ENCODE measurements at places on chromosomes 2 and 18. TPM values are rescaled to one million over a fixed set of nuclear protein-coding genes. Genes with fewer than 3 reads are reported as not detected.

- H3K27ac ChIP-seq, result no peak overlapping the region
- no peak overlapping the region for H3K4me3 ChIP-seq
- H3K4me1 ChIP-seq, result peaks cover 6% of the 10 kb centered on the region
- H3K36me3 ChIP-seq, result no peaks in the 10 kb centered on the region
These were observed 31.2 kb downstream of the KIF3C start for GRCh38 chr2:25951071-25951547.

GRCh38 chr2:238921681-238922319, 73.9 kb downstream of the TWIST2 start:
- H3K4me1 ChIP-seq, result no peaks in the 10 kb centered on the region
- H3K36me3 ChIP-seq, result no peaks in the 10 kb centered on the region
- no peak overlapping the region for H3K4me3 ChIP-seq
- H3K27ac ChIP-seq, result no peak overlapping the region
- no peaks in the 10 kb centered on the region for H3K27me3 ChIP-seq

DNA sequence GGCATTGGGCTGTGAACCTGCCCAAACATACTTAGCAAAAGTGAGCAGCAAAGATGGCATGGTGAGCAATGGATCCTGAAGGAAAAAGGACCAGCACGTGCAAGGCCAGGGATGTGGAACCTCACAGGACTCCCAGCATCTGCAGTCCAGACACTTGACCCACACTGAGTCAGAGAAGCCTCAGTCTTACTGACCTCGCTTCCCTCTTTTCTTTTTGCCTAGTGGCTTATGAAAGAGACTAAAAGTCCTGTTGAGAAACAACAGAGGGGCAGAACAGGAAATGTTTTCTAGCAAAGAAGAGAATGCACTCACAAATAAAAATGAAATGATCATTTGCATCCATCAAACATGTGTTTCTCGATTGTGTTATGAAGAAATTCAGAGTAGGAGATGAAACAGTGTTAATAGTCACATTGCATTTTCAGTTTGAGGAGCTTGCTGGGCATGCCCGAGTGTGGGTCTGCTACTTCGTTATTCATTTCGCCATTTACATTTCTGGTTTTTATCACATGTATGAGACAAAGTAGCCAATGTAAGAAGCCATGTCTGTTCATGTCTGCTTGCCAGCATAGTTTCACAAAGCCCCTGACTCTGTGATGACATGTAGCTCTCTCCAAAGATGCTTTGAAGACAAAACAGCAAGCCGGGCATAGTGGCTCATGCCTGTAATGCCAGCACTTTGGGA, 118.4 kb downstream of the INO80D start:
- peaks cover 34% of the 10 kb centered on the region for H3K27me3 ChIP-seq

GRCh38 chr2:109001201-109001600, 12.2 kb upstream of the EDAR start:
- DNase-seq, result no peak
- no peaks in the 10 kb centered on the region for H3K27me3 ChIP-seq
- no peaks in the 10 kb centered on the region for H3K36me3 ChIP-seq
- H3K27ac ChIP-seq, result no peak overlapping the region
- no peak overlapping the region for H3K4me3 ChIP-seq
- no peaks in the 10 kb centered on the region for H3K4me1 ChIP-seq

- no peak overlapping the region for H3K27ac ChIP-seq
- H3K36me3 ChIP-seq, result no peaks in the 10 kb centered on the region
- no peak overlapping the region for H3K4me3 ChIP-seq
- peaks cover 31% of the 10 kb centered on the region for H3K4me1 ChIP-seq
- peaks cover 17% of the 10 kb centered on the region for H3K27me3 ChIP-seq
These were observed 26.2 kb downstream of the KLF7 start for GRCh38 chr2:207139552-207139951.

DNA sequence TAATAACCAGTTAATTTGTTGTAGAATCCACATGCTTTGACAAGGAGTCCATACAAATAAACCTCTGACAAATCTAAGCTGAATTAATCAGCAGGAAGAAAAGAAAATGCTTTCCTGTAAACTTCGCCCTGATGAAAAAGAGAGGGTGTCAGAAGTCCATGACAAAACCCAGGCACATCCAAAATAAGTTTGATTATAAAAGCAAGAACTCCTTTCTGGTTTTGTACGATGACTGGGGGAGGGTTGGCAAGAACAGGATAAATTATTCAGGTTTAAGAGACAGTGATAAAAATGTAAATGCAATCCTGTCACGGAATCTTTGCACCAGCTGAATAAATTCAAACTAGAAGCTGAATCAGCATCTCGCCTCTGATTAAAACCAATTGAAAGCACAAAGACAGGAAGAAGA, 469.2 kb upstream of the TNP1 start:
- H3K36me3 ChIP-seq, result no peaks in the 10 kb centered on the region
- H3K4me3 ChIP-seq, result no peak overlapping the region
- no peaks in the 10 kb centered on the region for H3K4me1 ChIP-seq

DNA sequence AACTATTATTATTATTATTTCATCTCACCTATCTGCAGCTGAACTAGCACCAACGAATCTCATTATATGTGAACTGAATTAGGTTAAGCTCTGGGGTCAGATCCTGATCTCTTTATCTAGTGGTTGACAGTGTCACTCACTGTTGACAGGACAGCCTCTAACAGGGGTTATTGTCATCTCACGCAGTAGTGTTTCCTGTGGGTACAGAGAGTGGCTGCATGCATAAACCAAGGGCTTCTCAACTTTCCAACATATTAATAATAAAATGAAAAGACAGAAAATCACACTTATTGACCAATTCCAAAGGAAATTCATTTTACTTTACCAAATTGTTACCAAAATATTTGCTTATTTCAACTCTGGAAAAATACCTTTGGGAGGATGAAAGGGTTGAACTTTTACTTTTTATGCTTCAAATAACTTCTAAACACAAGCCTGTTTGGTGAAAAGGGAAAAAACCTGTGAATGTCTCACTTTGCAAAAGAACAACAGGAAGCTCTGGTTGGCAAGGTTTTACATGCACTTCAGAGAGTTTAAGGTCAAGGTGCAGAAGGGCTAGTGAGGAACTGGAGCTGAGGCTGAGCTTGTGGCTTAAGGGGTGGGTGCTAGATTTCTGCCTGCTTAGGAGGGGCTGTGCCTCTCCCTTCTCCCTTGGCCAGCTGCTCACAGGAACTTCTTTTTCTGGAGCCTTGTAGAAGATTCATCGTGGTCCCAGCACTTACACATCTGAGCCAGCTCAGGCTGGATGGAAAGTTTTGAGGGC, 72.6 kb downstream of the CTAGE1 start:
- H3K27me3 ChIP-seq, result peaks cover 36% of the 10 kb centered on the region
- no peak overlapping the region for H3K4me3 ChIP-seq

DNA sequence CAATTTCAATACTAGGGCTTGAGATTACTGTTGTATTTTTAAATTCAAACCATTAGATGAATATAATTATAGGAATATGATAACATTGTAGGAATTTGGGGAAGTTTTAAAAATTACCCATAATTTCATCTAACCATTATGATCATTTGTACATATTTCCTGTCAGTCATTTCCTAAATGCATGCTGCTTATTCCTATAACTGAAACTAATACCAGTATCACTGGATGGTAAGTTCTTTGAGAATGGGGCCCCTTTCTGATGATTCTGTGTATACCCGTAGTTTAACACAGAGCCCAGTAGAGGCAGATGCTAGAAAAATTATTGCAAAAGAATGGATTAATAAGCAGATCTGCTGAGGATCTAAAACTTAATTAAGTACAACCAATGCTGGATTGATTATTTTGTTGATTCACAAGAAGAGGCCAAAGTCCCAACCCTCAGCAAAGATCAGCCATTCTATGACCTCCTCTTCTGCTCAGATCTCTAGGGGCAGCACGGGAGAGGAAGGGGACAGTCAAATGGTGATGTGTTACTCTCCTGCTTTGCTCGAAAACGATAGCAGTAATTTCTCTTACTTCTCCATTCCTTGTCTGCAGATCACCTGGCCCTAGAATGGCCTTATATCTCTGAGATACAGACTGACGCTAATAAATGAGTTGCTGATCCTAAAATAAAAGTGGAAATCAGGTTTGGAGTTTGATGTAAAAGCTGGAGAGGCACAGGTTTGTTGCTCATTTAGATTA, 69.5 kb upstream of the PELI1 start:
- peak overlapping the region; percentile 99 for H3K27ac ChIP-seq
- peaks cover 16% of the 10 kb centered on the region for H3K36me3 ChIP-seq
- peak; percentile 53 for DNase-seq

GRCh38 chr2:83221258-83221657, 1237.8 kb downstream of the SUCLG1 start:
- no peaks in the 10 kb centered on the region for H3K4me1 ChIP-seq
- H3K27ac ChIP-seq, result no peak overlapping the region
- H3K27me3 ChIP-seq, result no peaks in the 10 kb centered on the region
- H3K4me3 ChIP-seq, result no peak overlapping the region
- DNase-seq, result no peak

DNA sequence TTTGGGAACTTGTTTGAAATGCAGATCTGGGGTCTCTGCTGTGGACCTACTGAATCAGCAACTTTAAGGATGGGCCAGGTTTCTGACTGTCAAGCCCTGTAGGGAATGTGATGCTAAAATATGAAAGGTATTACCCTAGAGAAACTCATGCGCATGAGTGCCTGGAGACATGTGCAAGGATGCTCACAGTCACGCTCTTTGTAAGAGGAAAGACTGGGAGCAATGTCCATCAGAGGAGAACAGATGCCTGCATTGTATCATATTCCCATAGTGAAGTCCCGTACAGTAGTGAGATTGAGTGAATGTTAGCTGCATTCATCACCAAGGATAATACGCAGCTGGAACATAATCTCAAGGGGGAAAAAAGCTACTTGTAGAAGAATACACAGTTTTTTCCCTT, 14.1 kb downstream of the ZNF407 start:
- no peak for DNase-seq
- H3K4me3 ChIP-seq, result no peak overlapping the region
- no peak overlapping the region for H3K27ac ChIP-seq
- peaks cover 10% of the 10 kb centered on the region for H3K4me1 ChIP-seq
- H3K27me3 ChIP-seq, result no peaks in the 10 kb centered on the region
- peaks cover 1% of the 10 kb centered on the region for H3K36me3 ChIP-seq

- no peaks in the 10 kb centered on the region for H3K36me3 ChIP-seq
- no peak overlapping the region for H3K27ac ChIP-seq
These were observed 75.0 kb downstream of the OSBPL1A start for GRCh38 chr18:24322584-24323136.

DNA sequence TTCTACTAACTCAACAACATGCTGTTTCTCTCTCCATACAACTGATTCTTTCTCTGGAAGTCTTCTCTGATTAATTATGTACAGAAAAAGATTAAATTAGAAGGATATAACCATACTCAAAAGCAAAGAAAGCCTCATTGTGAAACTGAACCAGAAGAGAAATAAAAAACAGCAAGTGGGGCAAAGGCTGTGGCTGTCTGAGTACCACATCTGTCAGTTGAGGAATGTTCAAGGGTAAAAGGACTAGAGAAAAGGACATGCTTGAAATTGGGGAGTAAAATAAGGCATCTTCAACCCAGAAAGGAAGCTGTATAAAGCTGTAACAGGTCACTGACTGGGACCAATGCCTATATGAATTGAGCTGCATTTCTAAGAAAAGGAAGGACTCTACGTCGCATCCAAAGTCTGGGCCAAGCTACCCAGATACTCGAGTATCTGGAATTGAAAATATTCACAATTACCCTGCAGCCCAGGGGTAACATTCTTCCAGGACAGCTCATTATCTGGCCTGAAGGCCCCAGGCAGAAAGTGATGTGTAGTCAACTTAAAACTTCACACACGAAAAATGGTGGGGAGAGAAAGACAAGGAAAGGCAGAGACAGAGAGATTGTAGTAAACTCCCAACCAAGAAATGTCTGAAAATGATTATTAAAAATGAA, 356.0 kb upstream of the GALNT5 start:
- H3K4me1 ChIP-seq, result peaks cover 4% of the 10 kb centered on the region
- no peak overlapping the region for H3K4me3 ChIP-seq
- H3K27me3 ChIP-seq, result peaks cover 58% of the 10 kb centered on the region
- no peak overlapping the region for H3K27ac ChIP-seq
- no peak for DNase-seq
- peaks cover 6% of the 10 kb centered on the region for H3K36me3 ChIP-seq

- DNase-seq, result no peak
- no peak overlapping the region for H3K27ac ChIP-seq
- no peak overlapping the region for H3K4me3 ChIP-seq
- no peaks in the 10 kb centered on the region for H3K4me1 ChIP-seq
- no peaks in the 10 kb centered on the region for H3K36me3 ChIP-seq
These were observed 1429.5 kb upstream of the ACVR2A start for GRCh38 chr2:146415291-146415690.

DNA sequence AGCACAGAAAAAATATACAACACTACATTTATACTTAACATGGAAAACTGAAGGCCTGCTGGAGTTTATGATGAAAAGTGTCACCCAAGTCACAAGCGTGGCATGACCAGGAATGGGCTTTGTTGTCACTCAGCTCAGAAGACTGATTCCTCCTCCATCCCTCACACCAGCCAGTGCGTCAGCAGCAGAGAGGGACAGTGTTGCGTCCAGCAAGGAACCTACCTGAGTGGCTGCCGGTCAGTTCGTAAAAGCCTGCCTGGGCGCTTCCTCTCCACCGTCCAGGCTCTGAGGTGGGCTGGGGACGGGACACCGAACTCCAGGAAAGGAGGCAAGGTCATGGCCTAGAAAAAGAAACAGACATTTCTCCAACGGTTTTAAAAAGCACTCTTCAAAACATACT, 77.4 kb downstream of the USP40 start:
- H3K4me3 ChIP-seq, result no peak overlapping the region
- no peak overlapping the region for H3K27ac ChIP-seq
- H3K4me1 ChIP-seq, result no peaks in the 10 kb centered on the region
- no peaks in the 10 kb centered on the region for H3K36me3 ChIP-seq
- no peak for DNase-seq

GRCh38 chr2:168593713-168594112, 137.6 kb downstream of the CERS6 start:
- no peak overlapping the region for H3K27ac ChIP-seq
- peaks cover 8% of the 10 kb centered on the region for H3K27me3 ChIP-seq
- no peak for DNase-seq
- no peaks in the 10 kb centered on the region for H3K36me3 ChIP-seq
- peaks cover 13% of the 10 kb centered on the region for H3K4me1 ChIP-seq

GRCh38 chr2:58120626-58121229, 74.1 kb downstream of the VRK2 start:
- no peak overlapping the region for H3K4me3 ChIP-seq
- peaks cover 1% of the 10 kb centered on the region for H3K4me1 ChIP-seq
- H3K27me3 ChIP-seq, result no peaks in the 10 kb centered on the region
- no peak for DNase-seq
- peaks cover 31% of the 10 kb centered on the region for H3K36me3 ChIP-seq

GRCh38 chr18:78980279-78980771, 707 bp downstream of the SALL3 start:
- H3K27me3 ChIP-seq, result peaks cover 73% of the 10 kb centered on the region
- peaks cover 8% of the 10 kb centered on the region for H3K4me1 ChIP-seq
- peak; percentile 23 for DNase-seq

DNA sequence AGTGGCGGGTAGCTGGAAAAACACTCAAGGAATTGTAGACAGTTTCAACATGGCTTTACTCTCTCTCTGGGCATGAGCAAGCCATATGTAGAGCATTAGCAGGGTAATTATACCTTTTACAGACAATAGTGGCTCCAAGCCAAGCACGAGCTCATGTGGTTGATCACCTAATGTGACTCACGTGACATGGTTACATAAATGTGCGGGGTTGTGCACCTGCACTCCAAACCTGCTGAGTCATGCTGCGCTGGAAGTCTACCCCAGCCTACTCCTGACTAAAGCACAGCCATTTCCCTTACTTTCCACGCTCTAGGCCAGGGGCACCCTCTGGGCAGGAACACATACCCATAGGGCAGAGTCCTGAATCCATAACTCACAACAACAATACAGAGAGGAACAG, 232.8 kb downstream of the MBD5 start:
- no peak for DNase-seq
- H3K27ac ChIP-seq, result no peak overlapping the region
- H3K27me3 ChIP-seq, result no peaks in the 10 kb centered on the region
- H3K4me3 ChIP-seq, result no peak overlapping the region

The SKOR2 gene
- total RNA-seq, result not detected

The CHST9 gene
- not detected for total RNA-seq

The GAREM1 gene
- total RNA-seq, result not detected

The LRRC30 gene
- total RNA-seq, result not detected

The LONRF2 gene
- 0.15 TPM for total RNA-seq

The OTX1 gene
- total RNA-seq, result 0.58 TPM

Measured in activated CD8-positive, alpha-beta memory T cell treated with anti-CD3 and anti-CD28 coated beads, Interleukin-2, amount 10 ng/mL, durations not matched to agents 7 days and 5 days (primary cell).